Stimulated activated CD8-positive, alpha-beta memory T cell treated with anti-CD3 and anti-CD28 coated beads, Interleukin-15, amount 100 ng/mL, for 24 hours (primary cell): ENCODE measurements at places on chromosomes 2 and 18.

GRCh38 chr18:61900504-61901281 is 7.9 kb upstream of the RNF152 start:
- no peak for DNase-seq

GRCh38 chr2:23381084-23381483 is 3.9 kb upstream of the KLHL29 start:
- no peak for DNase-seq

GRCh38 chr2:36318547-36318946 is 37.0 kb upstream of the CRIM1 start:
- no peak for DNase-seq

GRCh38 chr2:157441072-157441454 is 2.8 kb downstream of the CYTIP start:
- DNase-seq, result no peak

GRCh38 chr2:40680547-40680946 is 228.7 kb upstream of the SLC8A1 start:
- no peak for DNase-seq

GRCh38 chr2:24403832-24404212 is 43.5 kb upstream of the ITSN2 start:
- DNase-seq, result no peak

GRCh38 chr18:8559612-8560186 is 49.5 kb upstream of the RAB12 start:
- no peak for DNase-seq

- no peak for DNase-seq
These were observed 676.0 kb upstream of the SALL3 start for GRCh38 chr18:78303519-78304191.

GRCh38 chr2:234412726-234413125 is 84.2 kb downstream of the ARL4C start:
- no peak for DNase-seq

DNA sequence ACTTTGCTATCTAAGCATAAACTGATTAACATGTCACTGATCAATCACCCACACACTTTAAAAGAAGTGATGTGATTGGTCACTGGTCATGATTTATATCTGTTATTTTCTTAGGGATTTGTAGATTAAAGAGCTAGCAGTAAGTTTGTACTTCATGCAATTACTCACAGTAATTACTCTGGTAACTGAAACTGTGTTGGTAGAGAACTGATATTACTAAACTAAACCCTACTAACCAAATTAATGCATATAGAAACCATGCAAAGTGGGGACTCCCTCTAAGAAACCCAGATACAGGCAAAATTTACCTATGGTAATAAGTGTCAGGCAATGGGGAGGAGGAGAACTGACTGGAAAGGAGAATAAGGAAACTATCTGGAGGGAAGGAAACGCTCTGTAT is 44.8 kb upstream of the C2orf15 start:
- no peak for DNase-seq

GRCh38 chr18:35581898-35582641 is 530 bp downstream of the GALNT1 start:
- DNase-seq, result peak; percentile 4

GRCh38 chr2:60499651-60500265 is 53.7 kb downstream of the BCL11A start:
- no peak for DNase-seq

- no peak for DNase-seq
These were observed 119.7 kb downstream of the PDCL3 start for GRCh38 chr2:100682536-100682935.

- no peak for DNase-seq
These were observed 159.5 kb downstream of the HNMT start for GRCh38 chr2:138123741-138124140.
